Stimulated activated CD8-positive, alpha-beta memory T cell treated with anti-CD3 and anti-CD28 coated beads, Interleukin-7, amount 100 ng/mL, for 4 hours (primary cell): ENCODE measurements at places on chromosomes 7 and 10.

DNA sequence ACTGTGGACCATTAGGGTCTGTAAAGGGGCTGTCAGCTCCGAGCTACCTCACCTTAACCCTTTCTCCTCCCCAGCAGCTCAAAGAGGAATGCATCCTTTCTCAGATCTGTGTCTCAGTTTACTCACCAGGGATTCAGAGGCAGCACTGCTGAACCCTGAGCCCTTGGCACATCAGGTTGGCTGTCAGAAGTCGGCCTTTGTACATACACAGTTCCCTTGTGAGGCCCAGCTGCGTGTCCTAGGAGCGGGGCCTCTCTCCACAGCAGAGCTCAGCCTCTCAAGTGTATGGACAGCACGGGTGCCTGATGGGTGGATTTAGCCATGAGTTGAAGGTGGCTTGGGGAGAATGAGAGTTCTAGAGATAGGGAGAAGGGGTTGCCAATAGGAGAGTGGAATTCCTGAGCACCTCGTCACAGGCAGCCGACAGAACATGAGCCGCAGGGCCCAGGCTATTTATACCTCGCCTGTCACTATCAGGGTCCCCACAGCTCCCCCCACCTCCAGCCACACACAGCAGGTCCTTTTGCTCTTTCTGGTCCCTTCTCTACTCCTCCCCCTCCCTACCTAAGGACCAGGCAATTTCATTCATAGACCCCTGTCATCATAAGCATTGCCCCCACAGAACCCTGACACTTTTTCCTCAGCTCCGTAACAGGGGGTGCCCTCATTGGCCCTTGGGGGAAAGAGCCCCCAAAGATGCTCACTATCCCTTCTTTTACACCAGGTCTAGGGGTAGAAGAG is 2.1 kb upstream of the FLNC start:
- DNase-seq, result no peak

GRCh38 chr10:31321396-31321941 is 2.5 kb downstream of the ZEB1 start:
- no peak for DNase-seq

- no peak for DNase-seq
Observed at GRCh38 chr7:77825131-77825530, 26.6 kb downstream of the PHTF2 start.

- DNase-seq, result no peak
Observed at GRCh38 chr10:72009425-72010081, 45.4 kb downstream of the CHST3 start.

GRCh38 chr10:83229991-83230390 is 909.3 kb upstream of the GHITM start:
- DNase-seq, result no peak

GRCh38 chr7:151449990-151450389 is 10.0 kb upstream of the CRYGN start:
- no peak for DNase-seq

- DNase-seq, result no peak
Observed at GRCh38 chr10:1532636-1533035, 204.7 kb downstream of the ADARB2 start.

DNA sequence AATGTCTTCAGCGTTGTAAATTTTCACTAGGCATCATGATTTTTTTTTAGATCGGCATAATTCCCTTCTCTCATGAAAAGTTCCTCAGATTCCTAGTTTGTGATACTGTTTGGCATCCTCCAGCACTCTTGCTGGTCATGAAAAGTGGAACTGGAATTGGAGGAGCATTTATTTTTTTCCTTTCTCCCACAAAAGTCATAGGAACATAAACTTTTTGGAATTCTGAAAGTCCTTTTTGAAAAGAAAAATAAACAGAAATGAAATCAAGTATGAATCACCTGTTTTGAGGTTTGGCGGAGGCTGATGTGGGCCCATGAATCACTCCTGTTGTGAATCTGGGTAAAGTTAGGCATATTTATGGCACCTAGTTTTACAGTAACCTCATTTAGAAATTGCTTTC is 17.7 kb downstream of the CACNB2 start:
- DNase-seq, result no peak

DNA sequence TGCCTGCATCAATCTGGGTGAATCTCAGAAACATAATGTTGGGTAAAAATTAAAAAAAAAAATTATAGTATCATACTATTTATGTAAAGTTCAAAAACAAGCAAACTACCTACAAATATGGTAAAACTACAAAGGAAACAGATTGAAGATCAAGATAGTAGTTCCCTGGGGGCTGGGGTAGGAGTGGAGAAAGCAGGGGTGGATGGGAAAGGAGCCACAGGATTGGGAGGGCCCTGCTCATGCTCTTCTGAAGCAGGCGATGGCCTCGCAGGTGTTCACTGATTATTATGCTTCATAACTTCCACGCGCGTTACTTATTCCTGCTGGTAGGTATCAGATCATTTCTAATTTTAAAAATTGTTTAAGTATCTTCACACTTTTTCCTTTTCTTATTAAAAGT is 96.0 kb upstream of the GATA3 start:
- no peak for DNase-seq

- no peak for DNase-seq
Observed at GRCh38 chr7:36400606-36401005, 10.9 kb downstream of the ANLN start.

DNA sequence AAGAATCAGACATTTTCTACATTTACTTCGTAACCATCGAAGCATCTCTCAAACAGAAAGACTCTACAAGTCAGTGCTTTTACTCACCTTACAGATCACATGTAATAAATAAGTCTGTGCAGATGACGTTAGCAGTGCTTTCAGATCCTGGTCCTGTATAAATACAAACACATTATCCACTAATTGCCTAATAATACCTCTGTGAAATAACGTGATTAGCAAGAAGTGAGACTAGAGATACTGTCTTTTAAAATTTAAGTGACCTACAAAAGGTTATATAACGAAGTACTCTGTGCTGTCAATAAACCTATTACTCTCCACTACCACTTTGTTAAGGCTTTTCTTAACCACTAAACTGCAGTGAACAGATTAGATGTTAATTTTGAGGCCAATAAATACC is 246.9 kb downstream of the NSUN6 start:
- no peak for DNase-seq

- DNase-seq, result no peak
Observed at GRCh38 chr10:29749150-29749549, 114.4 kb upstream of the SVIL start.

DNA sequence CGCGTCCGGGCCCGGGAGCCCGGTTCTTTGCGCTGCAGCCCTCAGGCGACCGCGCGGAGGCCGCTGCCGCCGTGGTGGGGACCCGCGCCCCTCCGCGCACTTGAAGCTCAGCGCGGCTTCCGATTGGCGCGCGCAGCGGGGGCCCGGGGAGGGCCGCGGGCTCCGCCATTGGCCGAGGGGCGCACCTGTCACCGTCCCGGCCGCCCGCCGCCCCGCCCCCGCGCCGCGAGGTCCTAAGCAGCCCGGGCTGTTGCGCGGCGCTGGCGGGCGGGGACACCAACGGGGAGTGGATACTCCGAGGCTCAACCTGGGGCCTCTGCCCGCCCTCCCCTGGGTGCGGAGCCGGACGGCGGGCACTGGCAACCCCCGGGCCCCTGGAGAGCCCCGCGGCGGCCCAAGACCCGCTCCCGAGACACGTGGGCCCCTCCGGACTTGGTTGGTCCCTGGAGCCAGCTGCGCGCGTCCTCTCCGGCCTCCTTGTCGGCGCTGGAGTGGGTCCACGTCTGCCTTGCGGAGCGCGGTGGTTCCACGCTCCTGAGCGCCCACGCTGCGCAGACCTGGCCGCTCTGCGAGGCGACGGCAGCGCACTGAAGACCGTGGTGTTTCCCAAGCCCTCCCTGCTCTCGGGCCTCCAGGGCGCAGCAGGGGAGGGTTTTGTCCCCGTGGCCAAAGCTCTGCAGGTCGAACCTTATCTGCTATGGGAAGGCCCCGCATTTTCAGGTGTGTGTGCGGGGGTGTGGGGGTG is at the start of gene MNX1:
MNX1 (minus strand) TSS at position 76 of the 745 bp plus-strand sequence. CDS start 313 bp downstream, outside the sequence.
- no peak for DNase-seq

- DNase-seq, result no peak
Observed at GRCh38 chr10:82543631-82544030, 668.6 kb downstream of the NRG3 start.

DNA sequence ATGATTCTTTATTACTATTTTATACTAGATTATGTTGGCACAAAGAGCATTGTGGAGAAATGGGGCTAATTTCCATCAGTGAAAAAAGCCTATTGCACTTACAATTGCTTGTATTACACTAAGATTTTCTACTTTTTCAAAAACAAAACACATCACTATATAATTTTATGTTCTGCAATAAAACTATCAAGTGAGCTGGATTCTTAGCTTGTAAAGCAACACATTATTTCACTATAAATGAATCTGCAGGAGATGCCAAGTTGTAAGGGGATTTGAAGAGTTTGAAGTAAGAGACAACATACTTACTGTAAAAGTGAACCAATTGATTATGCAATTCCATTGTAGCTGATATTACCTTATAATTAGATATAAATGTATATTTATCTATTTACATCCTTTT is 333.3 kb upstream of the SEMA3D start:
- DNase-seq, result no peak

DNA sequence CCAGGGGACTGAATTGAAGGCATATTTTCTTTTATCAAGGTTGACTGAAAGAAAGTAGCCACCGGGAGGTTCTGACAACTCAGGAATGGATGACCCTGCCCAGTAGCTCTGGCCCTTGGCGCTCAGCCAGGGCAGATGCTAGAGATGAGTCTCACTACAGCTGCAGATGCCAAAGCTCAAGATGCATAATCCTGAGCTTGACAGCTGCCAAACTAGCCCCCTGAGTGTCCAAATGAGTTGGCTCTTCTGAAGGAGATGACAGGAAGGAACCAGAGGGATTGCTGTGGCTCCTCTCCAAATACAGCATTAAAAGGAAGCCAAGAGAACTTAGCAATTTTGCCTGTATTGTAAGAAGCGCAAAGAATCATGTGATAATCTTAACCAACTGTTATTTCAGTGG is 78.4 kb downstream of the NXPH1 start:
- no peak for DNase-seq
